Esophagus squamous epithelium (tissue), 5 donors: ENCODE measurements at places on chromosomes 11 and 22. TPM values are rescaled to one million over a fixed set of nuclear protein-coding genes. Genes with fewer than 3 reads are reported as not detected.

GRCh38 chr11:134355656-134356055, 23.9 kb downstream of the GLB1L2 start:
- no peak for DNase-seq

DNA sequence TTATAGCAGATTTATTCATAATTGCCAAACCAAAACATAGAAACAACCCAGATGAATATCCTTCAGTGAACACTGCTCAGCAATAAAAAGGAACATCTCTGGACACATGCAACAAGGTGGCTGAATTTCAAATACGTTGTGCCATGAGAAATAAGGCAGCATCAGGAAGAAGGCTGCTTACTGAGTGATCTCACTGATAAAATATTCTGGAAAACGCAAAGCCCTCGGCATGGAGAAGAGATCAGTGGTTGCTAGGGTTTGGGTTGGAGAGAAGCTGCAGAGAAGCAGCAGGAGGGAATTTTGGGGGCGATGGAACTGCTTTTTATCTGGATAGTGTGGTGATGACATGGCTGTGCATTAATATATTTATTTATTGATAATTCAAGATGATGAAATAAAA, 11.0 kb upstream of the SHANK2 start:
- no peak for DNase-seq

GRCh38 chr11:43567396-43567975, 113.1 kb upstream of the HSD17B12 start:
- DNase-seq: no peak

- DNase-seq: no peak
These were observed 1008.0 kb downstream of the FAM181B start for GRCh38 chr11:81725701-81726100.

- DNase-seq: no peak
These were observed 36.0 kb downstream of the TTLL1 start for GRCh38 chr22:43053176-43053575.

GRCh38 chr11:130674686-130675308, 226.4 kb downstream of the ADAMTS15 start:
- no peak for DNase-seq

Gene FAM111B
- total RNA-seq: 4.2 TPM

GRCh38 chr11:69496631-69497220, 15.3 kb downstream of the LINC01488 start:
- DNase-seq: no peak

DNA sequence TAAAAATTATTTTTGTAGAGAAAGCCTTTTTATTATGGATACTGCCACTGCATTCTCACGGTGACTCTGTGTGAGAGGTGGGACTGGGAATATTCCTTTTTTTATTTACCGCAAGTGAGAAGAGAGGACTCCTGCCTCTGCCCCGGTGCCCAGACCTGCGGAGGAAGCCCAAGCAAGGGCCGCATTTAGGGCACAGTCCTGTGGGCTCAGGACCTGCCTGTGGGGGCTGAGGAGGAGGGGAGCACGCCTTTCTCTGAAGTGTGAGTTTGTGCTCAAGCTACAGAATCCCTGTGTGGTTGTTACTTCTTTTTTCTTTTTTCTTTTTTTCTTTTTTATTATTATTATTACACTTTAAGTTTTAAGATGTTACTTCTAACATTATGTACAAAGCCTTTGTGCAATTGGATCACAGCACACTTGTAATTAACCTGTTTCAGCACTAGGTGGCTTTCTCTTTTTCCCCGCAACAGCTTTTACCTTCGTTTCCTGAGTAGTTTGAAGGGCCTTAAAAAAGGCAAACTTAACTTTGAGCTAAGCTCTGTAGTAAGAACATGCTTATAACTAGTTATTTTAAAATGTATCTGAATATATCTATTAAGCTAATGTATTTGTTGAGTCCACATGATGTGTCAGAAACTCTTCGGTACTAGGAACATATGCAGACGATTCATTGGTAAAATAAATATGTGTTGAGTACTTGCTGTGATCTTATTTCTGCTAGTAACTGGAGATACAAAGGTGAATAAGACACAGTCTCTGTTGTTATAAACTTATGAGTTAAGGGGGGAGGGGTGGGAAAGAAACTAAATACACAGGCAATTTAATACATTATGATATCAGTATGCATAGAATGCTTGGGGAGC, 18.3 kb downstream of the AMOTL1 start:
- no peak for DNase-seq

Gene GGT5
- 11.3 TPM for total RNA-seq

DNA sequence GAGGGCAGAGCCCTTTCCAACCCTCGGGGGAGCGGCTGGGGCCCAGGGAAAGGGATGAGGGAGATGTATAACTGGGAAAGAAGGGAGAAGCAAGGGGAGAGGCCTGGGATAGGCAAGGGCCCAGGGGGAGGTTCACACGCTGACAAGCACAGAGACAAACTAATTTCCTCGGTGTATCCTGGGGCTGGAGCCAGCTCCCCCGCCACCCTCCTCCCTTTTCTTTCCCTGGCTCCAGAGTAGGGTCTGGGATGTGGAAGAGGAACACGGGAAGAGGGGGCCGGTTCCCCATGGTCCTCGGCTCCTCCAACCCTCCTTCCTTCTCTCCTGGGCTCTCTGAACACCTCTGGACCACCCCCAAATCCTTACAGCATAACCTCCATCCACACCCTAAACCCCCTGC, 6.9 kb downstream of the CLCF1 start:
- DNase-seq: no peak

DNA sequence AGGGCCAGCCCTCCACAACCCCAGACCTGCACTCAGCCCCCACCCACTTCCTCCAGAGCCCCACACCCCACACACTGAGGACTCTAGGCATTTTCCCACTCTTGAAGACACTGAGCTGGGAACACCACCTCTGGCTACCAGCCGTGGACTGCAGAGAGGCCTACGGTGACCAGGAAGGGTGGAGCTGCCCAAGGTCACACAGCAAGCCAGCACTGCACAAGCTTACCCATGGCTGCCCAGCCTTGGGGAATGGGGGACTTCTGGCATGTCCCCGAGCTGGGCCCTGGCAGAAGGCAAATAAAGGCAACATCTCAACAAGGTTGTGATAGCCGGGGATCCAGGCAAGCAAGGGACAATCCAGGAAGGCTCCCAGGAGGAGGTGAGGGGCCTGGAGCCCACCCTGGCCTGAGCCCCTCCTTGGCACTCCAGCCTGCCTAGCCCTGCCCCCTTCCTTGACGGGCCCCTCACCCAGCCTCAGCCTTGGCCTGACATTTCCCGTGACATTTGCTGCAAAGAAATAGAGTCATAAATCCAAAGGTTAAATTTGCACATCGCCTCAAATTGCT, 5.5 kb downstream of the RTN4R start:
- DNase-seq: no peak

- DNase-seq: no peak
These were observed 19.8 kb downstream of the IGSF9B start for GRCh38 chr11:133937015-133937414.

Gene HMOX1
- total RNA-seq: 22.5 TPM

DNA sequence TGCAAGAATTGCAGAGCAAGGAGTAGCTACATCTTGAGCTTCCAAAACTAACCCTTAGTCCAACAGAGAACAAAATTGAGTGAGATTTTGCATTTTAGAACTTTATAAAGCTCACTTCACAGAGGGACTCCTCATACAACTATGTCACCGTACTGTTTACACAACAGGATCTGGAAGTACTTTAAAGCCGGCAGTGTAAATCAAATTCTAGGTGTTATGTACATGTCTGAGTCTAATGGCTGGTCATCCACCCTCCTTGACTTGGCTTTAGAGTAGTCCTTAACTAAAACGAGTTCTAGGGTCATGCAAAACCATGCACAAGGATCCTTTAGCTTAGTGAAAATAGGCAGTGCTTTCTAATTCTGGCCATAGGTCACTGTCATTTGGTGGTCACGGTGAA, 23.5 kb downstream of the IRAG1 start:
- no peak for DNase-seq

Gene SUSD2
- 1.5 TPM for total RNA-seq

DNA sequence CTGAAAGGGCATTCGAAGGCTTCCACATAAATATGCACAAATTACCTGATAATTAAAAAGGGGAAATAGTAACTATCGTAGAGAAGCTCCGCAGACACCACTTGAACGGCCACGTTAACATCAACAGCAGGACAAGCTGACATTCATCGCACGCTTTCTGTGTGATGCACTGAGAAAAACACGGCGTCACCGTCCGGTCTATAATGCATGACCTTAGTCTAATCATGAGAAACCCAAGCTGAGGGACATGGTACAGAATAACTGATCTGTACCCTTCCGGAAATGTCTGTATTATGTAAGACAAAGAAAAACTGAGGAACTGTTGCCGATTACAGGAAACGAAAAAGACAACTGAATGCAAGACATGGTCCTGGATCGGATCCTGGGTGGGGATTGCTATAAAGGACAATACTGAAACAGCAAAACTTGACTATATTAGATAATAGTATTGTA, 678 bp upstream of the RANGAP1 start:
- no peak for DNase-seq

Gene C11orf16
- total RNA-seq: not detected

DNA sequence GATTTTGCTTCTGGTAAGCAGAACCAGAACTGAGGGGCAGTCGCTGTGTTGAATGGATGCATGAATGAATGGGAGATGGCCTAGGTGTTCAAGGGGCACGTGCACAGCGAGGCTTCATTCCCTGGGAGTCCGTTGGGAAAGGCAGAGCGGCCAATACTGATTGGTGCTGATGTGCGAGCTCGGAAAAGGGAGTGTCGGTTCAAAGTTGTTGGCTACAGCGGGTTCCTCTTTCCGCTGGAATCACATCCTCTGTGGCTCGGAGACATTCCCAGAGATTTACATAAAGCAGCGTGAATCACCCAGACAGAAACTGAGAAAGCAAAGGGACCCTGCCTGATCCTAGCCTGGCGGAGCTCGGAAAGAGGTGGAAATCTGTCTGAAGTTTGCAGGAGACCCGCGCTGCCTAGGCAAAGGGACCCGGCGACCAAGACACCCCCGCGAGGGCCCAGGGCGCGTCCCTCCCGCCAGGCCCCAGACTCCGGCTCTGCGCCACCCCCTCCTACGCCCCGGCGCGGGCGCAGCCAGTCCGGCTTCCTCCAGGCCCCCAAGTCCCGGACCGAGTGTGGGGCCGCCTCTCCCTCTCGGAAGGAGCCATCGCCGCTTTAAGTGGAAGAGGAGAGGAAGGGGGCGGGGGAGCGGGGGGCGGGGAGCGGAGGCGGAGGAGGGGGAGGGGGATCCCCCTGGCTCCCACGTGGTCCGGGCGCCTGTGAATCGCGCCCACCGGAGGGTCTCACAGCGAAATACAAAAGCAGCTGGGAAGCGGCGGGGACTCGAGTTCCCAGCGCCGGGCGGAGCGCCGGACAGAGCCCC, at the start of gene FJX1:
FJX1 (plus strand) TSS at position 774 of the 810 bp plus-strand sequence. CDS start 177 bp downstream, outside the sequence.
- no peak for DNase-seq

GRCh38 chr22:33577862-33578411, 342.3 kb downstream of the LARGE1 start:
- DNase-seq: no peak

GRCh38 chr11:89660234-89660633, 49.9 kb upstream of the TRIM77 start:
- DNase-seq: no peak

Gene TRPM5
- total RNA-seq: not detected

DNA sequence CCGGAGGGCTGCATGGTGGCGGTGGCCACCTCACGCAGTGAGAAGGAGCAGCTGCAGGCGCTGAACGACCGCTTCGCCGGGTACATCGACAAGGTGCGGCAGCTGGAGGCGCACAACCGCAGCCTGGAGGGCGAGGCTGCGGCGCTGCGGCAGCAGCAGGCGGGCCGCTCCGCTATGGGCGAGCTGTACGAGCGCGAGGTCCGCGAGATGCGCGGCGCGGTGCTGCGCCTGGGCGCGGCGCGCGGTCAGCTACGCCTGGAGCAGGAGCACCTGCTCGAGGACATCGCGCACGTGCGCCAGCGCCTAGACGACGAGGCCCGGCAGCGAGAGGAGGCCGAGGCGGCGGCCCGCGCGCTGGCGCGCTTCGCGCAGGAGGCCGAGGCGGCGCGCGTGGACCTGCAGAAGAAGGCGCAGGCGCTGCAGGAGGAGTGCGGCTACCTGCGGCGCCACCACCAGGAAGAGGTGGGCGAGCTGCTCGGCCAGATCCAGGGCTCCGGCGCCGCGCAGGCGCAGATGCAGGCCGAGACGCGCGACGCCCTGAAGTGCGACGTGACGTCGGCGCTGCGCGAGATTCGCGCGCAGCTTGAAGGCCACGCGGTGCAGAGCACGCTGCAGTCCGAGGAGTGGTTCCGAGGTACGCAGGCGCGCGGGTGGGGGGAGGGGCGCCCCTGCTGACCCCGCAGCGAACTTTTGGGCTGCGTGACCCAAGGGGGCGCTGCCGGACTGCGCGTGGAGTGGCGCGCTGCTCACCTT, 670 bp downstream of the NEFH start:
- no peak for DNase-seq
